Aorta (tissue), 5 donors: ENCODE measurements at places on chromosomes 16 and 17. TPM values are rescaled to one million over a fixed set of nuclear protein-coding genes. Genes with fewer than 3 reads are reported as not detected.
A peak's percentile ranks its signal among the peaks of the same experiment; 100 is the strongest.

DNA sequence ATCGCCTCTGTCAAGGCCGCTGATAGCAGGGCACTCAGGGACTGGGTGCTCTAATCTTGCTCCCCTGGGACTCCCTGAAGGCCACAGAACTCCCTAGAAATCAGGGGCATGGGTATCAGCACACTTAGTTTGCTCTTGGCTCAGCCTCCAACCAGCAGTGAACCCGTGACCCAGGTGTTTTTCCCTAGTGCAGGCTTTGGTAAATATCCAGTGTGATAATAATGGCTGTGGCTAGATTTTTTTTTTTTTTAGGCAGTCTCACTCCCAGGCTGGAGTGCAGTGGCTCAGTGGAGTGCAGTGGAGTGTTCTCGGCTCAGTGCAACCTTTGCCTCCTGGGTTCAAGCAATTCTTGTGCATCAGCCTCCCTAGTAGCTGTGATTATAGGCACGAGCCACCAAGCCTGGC is 10.3 kb downstream of the NUPR1 start:
- no peak for DNase-seq

DNA sequence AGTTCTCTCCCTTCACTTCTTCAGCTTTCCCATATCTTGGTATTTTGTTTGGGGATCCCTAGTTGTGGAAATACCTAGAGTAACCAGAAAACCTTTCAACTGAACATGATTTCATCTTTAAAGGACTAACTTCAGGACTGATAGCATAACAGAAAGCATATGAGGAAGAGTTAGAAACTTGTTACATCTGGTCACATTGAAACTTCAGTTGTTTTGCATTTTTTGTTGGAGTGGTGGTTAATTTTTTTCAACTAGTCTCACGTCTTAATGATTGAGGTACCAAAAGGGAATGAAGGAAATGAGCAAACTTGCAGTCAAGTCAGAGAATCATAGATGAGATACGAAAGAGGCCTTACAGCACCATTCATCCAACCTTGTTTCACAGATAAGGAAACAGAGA is 49.6 kb downstream of the TANGO6 start:
- DNase-seq: no peak

GRCh38 chr16:54143934-54144571 is 142.5 kb downstream of the IRX3 start:
- no peak for DNase-seq

- DNase-seq: no peak
Measured at GRCh38 chr16:77063676-77064016, 127.3 kb upstream of the MON1B start.

Gene TEX14
- 0.24 TPM for total RNA-seq

- DNase-seq: no peak
Measured at GRCh38 chr16:25916037-25916436, 224.3 kb downstream of the HS3ST4 start.

DNA sequence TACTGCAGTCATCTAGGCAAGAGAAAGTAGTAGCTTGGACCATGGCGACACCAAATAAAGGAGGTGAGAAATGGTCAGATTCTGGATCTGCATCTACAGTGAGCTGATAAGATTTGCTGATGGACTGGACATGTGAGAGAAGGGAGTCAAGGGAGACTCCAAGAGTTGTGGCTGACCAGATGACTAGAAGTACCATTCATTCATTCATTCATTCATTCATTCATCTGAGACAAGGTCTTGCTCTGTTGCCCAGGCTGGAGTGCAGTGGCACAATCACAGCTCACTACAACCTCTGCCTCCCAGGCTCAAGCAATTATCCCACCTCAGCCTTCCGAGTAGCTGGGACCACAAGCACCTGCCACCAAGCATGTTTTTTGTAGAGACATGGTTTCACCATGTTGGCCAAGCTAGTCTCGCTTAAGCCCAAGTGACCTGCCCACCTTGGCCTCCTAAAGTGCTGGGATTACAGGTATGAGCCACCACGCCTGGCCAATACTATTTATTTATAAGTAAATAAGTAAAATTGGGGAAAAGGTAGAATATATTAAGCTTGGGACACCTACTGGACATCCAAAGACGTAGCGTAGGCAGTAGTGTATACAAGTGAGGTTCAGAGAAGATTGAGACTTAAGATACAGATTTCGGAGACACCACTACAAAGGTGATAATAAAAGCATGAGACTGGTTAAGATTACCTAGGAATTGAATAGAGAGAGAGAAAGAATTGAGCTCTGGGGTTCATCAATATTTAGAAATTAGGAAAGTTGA is 15.7 kb upstream of the RNF43 start:
- DNase-seq: no peak

Gene RAB34
- total RNA-seq: 107 TPM

Gene EMC8
- 18.7 TPM for total RNA-seq

- peak; percentile 40 for DNase-seq
Measured at GRCh38 chr16:67719778-67720144, 645 bp upstream of the GFOD2 start.

DNA sequence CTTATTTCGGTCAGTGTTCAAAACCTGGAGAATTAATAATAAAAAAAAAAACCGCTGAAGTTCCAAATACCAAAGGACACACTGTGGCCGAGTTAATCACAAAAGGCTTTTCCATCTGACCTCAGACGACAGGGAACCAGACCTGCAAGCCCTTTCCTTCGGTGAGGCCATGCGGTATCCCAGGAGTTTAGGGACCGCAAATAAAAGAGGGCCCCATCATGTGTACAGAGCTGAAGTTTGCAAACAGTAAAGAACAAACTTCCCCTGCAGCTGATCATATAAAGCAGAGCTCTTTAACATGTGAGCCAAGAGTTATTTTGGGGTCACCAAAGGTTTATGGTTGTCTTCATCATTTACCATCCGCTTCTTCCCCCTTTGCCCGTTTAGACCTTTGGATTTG is 33.0 kb upstream of the FOXJ1 start:
- DNase-seq: no peak

- no peak for DNase-seq
Measured at GRCh38 chr17:47811709-47812108, 9.9 kb downstream of the OSBPL7 start.
